NCI-H2081 treated with DMSO at 0.1 percent for 48 hours (cell line): ENCODE measurements at places on chromosomes 1 and 21.

DNA sequence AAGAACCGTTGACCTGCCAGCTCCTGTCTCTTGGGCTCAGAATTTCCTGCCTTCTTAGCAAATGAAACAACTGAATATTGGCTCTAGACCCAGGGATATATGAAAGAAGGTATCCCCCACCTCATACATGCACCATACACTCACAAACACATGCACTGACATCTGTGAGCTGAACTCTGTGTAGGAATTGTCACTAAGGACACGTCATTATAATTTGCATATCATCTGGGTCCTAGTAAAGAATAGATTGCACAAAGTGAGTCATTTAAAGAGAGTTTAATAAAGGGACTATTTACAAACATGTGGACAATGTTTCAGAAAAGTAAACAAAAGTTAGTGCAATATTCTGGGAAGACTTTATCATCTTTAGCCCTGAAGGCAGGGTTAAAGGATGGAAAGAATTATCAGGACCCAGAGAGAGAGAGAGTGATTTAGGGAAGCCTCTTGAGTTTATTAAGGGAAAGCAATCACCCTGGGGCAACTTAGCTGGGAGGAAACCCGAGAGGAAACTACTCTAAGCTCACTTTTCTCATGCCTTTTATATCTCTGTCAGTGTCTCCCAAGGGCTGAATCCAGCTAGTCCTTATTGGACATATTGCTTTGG, 74.1 kb upstream of the PLA2G4A start:
- no peak for DNase-seq

GRCh38 chr1:156897078-156897825, 3.7 kb downstream of the PEAR1 start:
- no peak for DNase-seq

DNA sequence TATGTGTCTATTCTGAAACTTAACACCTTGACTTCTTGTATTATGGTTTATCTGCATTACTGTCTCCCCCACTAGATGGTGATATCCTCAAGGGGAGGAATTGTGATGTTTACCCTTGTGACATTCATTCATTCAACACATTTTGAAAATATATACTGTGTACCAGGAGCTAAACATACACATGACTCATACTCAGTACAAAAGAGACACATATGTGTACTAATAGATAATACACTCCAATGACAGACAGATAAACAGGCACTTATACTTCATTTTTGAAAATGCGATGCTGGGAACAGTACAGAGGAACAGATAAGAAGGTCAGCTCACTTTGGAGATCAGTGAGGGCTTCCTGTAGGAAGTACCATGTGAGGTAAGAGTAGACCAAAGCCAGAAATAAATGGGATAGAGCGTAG, 8.9 kb upstream of the RAB3GAP2 start:
- DNase-seq: no peak

- no peak for DNase-seq
Observed at GRCh38 chr1:184061396-184062003, 10.0 kb downstream of the TSEN15 start.

DNA sequence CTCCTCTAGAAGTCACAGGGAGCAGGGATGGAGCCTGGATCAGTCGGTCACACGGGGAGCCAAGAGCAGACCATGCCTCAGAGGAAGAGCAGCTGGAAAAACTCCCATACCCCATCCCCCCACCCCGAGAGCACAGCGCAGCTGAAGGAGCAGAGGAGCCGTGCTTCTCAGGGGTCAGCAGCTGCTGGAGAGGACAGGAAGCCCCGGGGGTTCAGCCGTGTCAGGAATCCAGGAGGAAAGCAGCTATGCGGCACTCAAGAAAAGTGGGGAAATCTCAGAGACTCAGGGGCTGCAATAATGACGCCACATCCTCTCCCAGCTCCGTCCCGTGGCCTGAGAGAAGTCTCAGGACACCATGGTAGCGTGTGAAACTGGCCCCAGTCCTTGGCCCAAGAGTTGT, 102.3 kb downstream of the NPHP4 start:
- no peak for DNase-seq

GRCh38 chr1:169594391-169594790, 8.1 kb upstream of the F5 start:
- no peak for DNase-seq

DNA sequence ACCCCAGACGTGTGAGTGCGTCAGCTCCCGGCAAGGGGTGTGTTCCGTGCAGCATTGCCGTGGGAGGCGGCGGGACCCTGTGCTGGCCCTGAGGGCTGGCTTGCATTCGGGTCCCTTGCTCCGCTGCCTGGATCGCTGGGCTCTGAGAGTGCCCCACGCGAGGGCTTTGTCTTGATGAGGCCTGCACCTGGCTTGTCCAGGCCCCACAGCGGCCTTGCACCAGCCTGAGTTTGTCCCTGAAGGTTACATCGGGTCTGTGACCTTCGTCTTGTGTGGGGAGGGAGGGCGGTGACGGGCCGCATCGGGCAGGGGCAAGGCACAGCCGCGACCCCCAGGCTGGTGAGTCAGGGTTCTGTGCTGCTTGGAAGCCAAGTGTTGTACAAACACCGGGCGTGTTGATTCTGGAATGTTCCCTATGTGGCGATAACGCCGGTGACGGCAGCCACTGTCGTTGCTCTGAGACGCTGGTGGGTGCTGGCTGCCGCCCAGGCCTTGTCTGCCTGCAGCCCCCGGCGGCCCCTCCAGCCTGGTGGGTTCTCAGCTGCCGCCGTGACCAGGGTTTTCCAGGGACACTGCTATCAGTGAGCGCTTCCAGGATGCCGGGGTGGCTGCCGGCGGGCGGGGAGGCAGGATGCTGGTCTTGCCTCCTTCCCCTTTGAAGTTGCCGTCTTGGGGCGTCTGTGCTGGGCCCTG, 42.9 kb downstream of the SLX9 start:
- no peak for DNase-seq

DNA sequence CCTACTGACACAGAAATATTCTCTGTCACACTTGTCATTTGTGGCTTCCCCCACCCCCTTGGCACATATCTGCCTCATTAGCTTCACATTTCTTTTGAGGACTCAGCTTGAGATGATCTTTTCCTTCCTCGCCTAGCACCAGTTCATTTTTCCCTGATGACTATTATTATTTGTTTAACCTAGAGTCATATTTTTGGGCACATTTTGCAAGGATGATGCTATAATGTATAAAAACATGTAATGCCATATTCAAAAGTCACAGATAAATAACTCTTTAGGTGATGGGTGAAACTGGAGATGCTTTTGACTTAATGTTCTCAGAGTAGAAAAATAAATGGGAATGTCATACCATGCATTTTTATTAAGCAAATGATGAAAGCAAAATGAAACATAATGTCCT, 202.7 kb downstream of the BACH1 start:
- DNase-seq: no peak

DNA sequence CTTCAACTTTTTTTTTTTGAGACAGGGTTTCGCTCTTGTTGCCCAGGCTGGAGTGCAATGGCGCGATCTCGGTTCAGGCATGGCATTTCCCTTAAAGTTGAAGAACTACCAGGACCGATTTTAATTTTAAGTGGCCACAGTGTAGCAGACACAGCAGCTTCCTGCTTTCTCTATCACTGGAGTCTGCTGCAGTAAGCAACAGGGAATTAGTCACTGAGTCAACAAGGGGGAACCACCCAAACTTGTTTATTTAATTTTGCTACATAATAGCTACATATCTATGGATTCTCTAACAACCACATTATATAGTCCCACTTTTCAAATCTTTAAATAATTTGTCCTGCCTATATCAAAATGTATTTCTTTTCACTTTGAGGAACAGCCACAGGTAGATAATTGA, 12.5 kb upstream of the TNNI3K start:
- DNase-seq: no peak

- no peak for DNase-seq
Observed at GRCh38 chr21:38951095-38951730, 145.5 kb downstream of the ETS2 start.

GRCh38 chr1:202085682-202086373, 36.9 kb upstream of the GPR37L1 start:
- no peak for DNase-seq

GRCh38 chr1:97094247-97094972, 372.8 kb downstream of the PTBP2 start:
- no peak for DNase-seq

- DNase-seq: no peak
Observed at GRCh38 chr1:233277637-233278606, 17.6 kb downstream of the PCNX2 start.

DNA sequence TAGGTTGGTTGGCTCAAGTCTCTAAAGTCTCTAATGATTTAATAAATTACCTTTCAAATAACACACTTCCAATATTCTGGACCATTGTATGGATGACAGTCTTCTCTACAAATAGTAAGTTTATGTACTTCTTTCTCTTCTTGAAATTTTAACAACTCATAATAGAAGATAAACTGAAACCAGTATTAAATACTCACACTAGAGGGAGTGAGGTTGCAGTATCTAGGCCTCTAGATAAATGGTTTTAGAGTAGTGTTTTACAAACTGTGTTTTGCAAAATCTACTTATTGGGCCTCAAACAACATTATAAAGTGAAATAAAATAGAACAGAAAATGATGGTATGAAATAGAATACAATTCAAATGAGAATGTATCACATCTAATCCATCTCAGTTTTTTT, 479.9 kb upstream of the BRINP3 start:
- DNase-seq: no peak

DNA sequence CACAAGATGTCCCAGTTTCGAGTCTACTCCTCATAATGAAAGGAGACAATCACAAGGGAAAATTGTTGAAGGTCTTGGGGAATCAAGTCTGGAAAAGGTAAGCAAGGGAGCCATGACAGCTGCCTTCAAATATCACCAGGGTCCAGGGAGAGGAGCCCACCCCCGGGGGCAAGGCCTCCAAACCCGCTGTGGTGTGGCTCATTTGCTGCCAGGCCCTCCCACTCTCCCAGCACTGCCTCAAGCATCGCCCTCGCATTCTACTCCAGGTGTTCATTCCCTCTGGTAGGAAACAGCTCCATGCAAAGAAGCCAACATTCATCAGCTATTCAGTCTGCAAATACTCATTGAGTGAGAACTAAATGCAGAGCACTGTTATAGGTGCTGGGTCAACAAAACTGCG, 8.6 kb downstream of the S100A9 start:
- DNase-seq: no peak

DNA sequence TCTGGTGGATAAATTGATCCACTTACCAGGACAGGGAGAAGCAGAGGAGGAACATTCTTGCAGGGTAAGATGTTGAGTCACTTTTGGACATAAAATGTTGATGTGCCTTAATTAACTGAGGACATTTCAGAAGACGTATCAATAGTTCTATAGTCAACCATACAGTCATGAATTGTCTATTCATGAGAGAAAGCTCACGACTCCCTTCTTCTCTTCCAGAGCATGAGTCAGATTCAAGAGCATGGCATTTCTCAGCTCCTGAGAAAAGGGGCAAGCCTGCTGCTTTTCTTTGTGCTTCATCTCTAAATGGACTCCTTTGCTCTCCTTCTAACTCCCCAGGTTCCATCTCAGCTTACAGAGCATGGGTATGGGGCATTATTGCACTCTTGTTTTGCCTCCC, 55.7 kb downstream of the ADGRL4 start:
- no peak for DNase-seq
